Activated CD4-positive, alpha-beta T cell treated with anti-CD3 and anti-CD28 coated beads, Interleukin-2, Interleukin-6, amounts not matched to agents 100 ng/mL and 50 ng/mL, durations not matched to agents 16 hours and 8 hours (primary cell): ENCODE measurements at places on chromosomes 7 and 10.
A peak's percentile ranks its signal among the peaks of the same experiment; 100 is the strongest.

DNA sequence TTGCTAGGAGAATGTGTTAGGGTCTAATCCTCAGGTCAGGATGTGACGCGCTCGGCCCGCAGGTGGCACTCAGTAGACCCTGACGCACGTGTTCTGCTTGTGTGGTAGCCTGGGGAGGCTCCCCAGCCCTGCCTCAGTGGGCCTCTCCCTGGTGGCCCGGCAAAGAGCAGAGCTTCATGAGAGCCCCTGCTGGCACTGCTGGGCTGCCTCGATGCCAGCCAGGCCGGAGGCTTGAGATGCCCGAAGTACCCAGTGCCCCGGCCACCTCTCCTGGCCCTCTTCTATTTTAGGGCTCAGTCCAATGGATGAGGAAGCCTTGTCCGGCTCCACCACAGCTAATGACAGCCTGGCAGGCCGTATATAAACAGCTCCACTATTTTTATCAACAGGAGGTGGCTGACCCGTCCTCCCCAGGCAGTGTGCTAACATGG lies 42.0 kb downstream of the PRF1 start:
- DNase-seq, result no peak

DNA sequence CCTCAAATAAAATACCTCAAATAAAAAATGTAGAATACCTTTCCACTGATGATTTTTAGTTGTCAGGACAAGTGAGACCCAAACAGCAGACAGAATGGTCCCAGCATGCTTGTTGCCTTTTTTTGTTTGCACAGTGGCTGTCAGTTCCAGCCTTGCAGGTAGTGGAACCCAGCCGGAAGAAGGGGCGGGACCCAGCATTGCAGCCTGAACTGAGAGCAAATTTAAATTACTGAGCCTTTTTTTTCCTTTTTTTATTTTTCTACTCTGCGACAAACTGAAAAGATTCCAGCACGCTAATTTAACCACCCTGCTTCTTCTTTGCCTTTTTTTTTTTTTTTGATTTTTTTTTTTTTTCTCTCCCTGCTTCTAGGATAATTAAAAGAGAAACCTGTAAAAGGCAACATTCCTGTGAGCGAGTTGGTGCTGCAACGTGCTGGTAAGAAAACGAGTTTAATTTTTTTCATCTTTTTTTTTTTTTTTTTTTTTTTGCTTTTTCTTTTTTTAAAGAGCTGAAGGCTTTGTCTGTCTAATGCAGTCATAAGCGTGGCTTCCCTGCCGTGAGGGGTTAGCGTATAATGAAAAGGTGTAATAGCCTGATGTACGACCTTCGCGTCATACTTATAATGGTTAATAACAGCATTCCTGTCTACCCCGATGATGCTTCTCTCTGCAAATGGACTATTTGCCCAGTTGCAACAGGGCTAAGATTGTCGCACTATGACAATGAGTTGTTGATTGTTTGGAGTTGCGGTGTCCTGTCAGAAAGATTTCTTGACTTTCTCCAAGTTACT lies 555.3 kb upstream of the CELF2 start:
- no peak for DNase-seq

GRCh38 chr10:67926951-67927350 lies 42.5 kb downstream of the SIRT1 start:
- no peak for DNase-seq

DNA sequence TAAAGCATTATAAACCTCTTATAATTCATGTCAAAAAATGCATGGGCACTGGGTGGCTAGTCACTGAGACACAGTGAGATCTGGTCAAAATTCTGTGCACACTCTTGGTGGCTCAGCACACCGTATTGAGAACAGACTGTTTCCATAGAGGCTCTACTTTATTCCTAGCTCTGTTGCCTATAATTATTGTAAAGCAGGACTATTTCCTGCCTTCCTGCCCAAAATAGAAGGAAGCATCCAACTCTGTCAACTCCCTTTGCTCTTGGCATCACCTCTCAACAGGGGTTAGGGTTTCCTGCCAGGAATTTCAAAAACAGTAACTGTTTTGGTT lies 45.1 kb downstream of the PTN start:
- no peak for DNase-seq

DNA sequence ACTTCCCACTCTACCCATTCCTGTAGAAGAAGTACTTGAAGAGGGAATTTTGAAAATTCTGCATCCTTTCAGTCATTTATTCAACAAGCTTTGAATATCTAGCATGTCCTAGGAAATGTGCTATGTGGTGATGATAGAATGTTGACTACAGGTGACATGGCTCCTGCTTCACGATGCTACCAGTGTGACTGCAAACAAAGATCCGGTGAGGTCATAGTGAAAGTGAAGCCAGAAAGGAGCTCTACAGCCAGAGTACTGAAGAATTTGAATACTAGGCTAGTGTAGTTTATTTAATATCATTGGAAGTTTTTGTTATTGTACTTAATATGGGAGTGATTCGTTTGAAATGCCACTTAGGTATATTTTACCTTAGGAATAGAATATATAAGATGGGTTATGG lies 348.1 kb downstream of the TFEC start:
- DNase-seq, result peak; percentile 1

- DNase-seq, result peak; percentile 23
These were observed 56.0 kb upstream of the COL13A1 start for GRCh38 chr10:69745698-69746097.

GRCh38 chr10:97923057-97923456 lies 73.4 kb downstream of the GOLGA7B start:
- no peak for DNase-seq
